ENCODE measurements at places on chromosomes 5 and 9.

DNA sequence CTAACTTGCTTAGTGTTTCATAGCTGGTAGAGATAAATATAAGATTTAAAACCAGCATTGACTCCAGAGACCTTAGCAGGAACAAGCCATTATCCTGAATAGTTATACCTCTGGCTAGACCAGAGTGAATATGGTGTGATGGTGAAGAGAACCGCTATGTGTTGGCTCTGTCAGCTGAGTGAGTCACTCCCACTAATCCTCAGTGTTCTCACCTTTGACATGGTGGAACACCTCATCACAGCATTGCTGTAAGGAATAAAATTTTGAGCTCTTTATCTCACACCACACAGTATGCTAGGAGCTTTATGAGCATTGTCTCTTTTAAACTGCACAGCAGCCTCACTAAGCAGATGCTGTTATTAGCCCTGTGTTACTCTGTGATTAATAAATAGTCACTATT is 90.7 kb upstream of the DHFR start:
- DNase-seq: no peak

DNA sequence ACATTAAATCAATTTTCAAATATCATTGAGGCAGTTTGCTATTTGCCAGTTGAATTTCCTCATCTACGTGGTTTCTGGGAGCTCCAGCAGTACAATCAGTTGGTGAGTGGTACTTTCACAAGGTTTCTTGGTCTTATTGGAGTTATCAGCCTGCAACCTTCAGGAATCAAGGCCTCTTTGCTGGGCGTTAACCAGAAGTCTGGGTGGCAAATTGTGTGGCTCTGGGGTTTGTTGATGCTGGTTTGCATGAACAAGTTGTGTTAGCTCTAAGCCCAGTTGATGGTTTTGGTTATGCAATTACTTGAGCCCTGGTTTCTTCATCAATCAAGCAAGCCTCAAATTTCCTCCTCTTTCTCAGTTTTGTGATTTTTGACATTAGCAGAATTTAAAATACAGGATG is 152.9 kb upstream of the ANKRD55 start:
- DNase-seq: no peak

DNA sequence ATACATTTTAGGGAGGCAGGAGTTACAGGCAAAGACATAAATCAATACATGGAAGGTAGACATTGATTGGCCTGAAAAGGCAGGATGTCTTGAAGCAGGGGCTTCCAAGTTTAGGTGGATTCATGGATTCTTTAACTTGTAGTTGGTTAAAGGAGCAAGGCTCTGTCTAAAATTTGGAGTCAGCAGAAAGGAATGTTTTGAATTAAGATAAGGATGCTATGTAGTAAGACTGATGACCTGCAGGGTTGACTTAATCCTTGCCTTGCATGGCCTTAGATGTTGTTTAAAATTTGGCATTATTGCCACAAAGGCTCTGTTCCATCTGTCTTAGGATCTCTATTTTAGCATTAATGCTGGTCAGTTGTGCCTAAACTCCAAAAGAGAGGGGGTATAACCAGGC is 171.3 kb downstream of the C5orf15 start:
- no peak for DNase-seq

- no peak for DNase-seq
These were observed 578.4 kb downstream of the CCDC171 start for GRCh38 chr9:16131264-16131663.

- no peak for DNase-seq
These were observed 455.7 kb upstream of the TLE4 start for GRCh38 chr9:79116041-79116440.

DNA sequence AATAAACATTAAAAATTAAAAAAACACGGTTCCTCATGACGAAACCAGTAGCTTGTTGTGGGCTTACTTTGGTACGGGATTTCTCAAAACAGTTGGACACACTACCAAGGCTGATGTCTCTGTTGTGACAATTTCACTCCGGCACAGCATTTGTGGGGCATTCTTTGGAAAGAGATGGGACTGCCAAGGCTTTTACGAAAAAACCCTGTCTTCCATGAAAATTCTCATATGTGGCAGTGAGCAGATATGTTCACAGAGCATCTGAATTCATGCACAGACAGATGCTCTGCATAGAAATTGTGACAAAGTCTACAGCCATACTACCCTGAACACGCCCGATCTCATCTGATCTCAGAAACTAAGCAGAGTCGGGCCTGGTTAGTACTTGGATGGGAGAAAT is 17.8 kb upstream of the SHROOM1 start:
- no peak for DNase-seq

DNA sequence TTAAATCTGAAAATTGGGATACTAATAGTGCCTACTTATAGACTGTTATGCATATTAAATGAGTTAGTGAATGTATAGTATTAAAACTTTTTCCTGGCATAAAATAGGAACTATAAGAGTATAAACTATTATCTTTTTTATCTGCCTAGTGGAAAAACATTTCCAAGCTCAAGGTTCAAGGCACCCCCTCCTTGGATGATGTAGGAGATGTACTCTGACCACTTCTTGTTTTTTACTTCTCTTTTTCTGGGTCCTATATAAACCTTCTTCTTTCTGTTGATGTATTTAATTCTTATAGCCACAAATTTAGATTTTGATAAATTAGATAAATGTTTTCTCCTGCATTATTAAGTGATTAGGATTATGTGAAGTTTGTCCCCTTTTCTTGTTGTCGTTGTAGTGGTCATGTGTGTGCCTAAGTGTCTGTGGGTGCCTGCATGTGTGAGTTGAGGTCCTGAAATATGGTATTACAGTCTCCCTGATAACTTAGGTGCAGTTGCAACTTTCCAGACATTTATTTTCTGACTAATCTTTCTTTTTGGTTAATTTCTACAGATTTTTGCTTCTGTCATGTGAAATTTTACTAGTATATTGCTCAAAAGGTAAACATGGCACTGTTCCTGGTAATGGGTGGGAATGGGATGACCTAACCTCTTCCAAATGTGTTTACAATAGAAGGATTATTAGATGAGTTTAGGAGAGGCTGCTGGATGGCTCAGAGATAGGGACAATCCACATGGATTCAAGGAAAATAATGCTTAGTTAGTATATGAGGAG is 160.8 kb upstream of the CDKN2B start:
- DNase-seq: no peak
